Activated T-helper 1 cell treated with anti-CD3 and anti-CD28 coated beads, Interleukin-2, amount 50 U/mL, for 16 hours (primary cell): ENCODE measurements at places on chromosomes 5 and 9.

- DNase-seq = no peak
Measured at GRCh38 chr5:23727271-23727670, 219.9 kb downstream of the PRDM9 start.

- no peak for DNase-seq
Measured at GRCh38 chr5:96316017-96316416, 117.0 kb downstream of the PCSK1 start.

- DNase-seq = no peak
Measured at GRCh38 chr5:178372142-178372571, 139.6 kb upstream of the PHYKPL start.

DNA sequence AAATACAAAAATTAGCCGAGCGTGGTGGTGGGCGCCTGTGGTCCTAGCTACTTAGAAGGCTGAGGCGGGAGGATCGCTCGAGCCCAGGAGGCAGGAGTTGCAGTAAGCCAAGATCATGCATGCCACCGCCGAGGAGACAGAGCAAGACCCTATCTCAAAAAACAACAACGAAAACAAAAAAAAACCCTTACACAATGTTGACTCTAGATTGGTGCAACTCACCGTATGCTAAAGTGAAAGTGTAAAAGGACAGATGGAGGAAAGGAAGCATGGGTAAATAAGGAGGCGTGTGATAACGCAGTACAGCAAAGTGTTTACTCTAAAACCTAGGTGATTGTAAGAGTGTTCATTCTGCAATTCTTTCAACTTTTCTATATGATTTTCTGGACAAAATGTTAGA, 15.9 kb upstream of the RUFY1 start:
- DNase-seq = no peak

- no peak for DNase-seq
Measured at GRCh38 chr9:37668116-37668601, 17.4 kb downstream of the FRMPD1 start.

- no peak for DNase-seq
Measured at GRCh38 chr5:3912790-3913189, 317.2 kb downstream of the IRX1 start.

DNA sequence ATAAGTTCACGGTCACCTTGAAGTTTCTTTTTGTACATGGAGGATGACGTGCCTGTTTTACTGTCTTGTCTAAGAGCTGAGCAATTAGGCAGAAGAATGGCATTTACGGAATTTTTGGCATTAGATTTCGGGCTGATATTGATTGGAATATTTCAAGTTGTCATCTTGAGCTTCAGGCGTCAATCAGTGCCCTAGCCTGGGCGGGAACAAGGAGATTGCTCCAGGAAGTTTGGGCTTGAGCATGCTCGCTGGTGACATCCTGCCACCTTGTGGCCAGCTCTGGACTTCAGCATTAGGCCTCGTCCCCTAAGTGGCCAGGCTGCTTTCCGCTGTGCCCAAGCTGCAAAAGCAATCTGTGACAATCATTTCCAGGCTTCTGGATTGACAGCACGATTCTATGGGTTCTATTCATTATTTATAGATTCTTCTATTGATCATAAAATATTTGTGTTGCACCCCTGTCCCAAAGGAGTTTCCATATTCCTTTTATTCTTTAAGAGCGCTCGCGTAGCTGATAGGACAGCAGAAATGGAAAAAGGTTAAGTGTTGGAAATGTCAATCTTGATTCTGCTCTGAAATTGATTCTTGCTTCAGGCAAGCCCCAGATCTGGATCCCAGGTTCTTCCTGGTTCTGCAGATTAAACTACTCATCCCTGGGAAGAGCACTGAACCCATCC, 79.3 kb downstream of the SLC28A3 start:
- no peak for DNase-seq

- DNase-seq = no peak
Measured at GRCh38 chr5:63726496-63726895, 235.7 kb downstream of the HTR1A start.

- DNase-seq = no peak
Measured at GRCh38 chr5:53318303-53318702, 162.1 kb upstream of the FST start.

GRCh38 chr5:90518661-90519060, 10.7 kb downstream of the LYSMD3 start:
- no peak for DNase-seq

- no peak for DNase-seq
Measured at GRCh38 chr5:178454303-178454702, 135.9 kb downstream of the COL23A1 start.

- no peak for DNase-seq
Measured at GRCh38 chr9:114308361-114308950, 14.4 kb upstream of the ORM1 start.
